ENCODE measurements at places on chromosomes 2 and 18.

GRCh38 chr18:26941584-26941983 is 76.1 kb upstream of the AQP4 start:
- no peak for DNase-seq

- DNase-seq, result peak; percentile 34
Measured at GRCh38 chr2:237201461-237202287, 116.0 kb downstream of the COPS8 start.

- DNase-seq, result no peak
Measured at GRCh38 chr18:12844391-12844790, 39.6 kb downstream of the PTPN2 start.

DNA sequence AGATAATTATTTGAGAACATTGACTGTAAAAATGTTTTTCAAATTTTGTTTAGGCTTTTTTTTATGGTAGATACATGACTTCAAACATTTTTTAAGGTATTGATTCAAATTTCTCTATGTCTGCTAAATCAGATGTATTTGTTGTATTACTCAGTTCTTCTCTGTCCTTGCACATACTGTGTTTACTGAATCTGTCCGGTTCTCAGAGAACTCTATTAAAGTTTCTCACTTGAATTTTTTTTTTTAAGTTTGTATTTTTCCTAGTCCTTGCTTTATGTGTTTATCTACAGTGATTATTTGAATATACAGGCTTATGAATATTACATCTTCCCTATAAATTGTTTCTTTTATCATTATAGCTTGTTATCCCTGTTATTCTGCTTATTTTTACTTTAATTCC is 5.3 kb downstream of the SEPTIN2 start:
- DNase-seq, result no peak

GRCh38 chr2:24984912-24985311 is 13.2 kb upstream of the DNAJC27 start:
- peak; percentile 36 for DNase-seq

DNA sequence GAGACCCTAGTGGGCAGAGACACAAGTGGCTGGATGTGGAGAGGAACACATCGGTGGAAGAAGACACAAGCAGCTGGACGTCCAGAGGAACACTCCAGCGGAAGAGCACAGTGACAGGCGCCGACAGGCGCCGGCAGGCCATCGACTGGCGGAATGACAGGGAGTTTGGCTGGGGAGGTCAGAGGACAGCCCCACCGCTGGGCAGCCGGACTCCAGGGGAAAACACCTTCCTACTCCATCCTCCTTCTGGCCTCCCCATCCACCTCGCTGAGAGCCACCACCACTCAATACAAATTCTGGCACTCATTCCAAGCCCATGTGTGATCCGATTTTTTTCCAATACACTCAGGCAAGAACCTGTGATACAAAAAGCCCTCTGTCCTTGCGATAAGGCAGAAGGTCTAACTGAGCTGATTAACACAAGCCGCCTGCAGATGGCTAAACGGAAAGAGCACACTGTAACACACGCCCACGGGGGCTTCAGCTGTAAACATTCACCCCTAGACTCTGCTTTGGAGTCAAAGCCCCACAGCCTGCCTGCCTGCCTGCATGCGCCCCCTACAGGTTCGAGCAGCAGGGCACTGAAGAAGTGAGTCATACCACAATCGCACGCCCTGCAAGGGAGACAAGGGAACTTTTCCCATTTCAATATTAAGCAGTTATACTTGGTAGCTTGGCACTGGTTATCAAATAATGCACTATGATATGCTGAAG is 50.2 kb upstream of the LRP1B start:
- DNase-seq, result no peak

All from heart right ventricle (tissue), 16 donors.